ENCODE measurements at places on chromosomes 6 and 20.

DNA sequence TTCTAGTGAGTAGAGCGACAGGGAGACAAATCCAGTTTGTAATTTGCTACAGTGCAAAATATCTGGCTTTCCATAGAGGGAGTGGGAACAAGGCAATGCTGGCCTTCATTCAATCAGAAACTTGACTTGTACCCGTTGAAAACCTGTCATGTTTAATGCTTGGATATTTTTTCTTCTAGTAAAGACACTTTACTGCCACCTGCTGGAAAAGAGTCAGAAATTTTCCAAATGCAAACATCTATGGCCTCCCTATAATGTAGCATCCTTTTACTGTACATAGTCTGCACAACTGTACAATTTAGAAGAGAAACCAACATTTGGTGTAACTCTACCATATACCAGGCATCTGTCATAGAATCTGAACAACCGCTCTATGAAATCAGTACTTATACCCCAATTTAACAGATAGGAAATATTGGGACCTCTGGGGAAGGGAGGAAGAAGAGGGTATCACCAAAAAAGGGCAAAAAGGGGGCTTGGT, 16.7 kb upstream of the TBC1D20 start:
- DNase-seq, result no peak

- no peak for DNase-seq
These were observed 136.9 kb downstream of the CD83 start for GRCh38 chr6:14254505-14254904.

DNA sequence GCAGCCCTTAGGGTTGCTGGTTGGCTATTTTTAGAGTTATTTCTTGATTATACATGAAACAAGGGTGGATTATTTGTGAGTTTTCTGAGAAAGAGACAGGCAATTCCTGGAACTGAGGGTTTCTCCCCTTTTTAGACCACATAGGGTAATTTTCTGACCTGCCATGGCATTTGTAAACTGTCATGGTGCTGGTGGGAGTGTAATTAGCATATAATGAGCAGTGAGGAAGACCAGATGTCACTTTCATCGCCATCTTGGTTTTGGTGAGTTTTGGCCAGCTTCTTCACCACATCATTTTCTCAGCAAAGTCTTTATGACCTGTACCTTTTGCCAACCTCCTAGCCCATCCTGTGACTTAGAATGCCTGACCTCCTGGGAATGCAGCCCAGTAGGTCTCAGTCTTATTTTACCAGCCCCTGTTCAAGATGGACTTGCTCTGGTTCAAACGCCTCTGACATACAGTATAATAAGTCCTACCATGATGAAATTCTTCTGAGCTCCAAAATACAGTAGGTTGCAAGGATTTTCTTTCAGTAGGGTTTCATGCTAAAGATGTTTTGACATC, 117.1 kb downstream of the ISM1 start:
- DNase-seq, result no peak

DNA sequence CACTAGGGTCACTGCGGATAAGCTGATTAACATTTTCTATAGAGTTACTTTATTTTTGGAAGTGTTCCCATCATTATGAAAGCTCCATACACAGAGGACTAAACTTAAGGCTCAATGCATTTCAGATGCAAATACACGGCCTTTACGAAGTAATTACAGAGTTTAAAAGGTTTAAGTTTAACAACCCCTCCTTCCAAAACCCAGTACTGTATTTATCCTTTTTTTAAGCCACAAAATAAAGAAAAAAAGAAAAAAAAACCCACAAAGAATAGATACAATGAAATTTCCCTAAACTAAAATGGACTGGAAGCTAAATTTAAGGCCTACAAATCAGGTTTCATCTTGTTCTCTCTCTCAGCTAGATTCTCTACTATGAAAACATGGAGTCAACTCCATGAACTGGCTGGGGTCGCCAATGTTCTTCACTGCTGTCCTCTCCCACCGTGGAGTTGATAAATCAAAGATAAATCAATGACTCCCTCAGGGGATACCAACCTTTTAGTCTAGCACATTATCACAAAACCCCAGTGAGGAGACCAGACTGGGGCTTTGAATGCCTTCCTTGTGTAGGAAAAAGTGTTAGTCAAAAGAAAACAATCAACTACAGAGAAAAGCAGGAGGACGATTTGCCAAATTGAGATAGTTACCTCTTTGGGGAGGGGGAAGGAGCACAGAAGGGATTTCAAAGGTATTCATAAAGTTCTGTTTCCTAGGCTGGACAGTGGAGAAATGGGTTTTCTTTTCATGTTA, 52.5 kb downstream of the TNFRSF21 start:
- DNase-seq, result no peak

GRCh38 chr6:116369540-116369939, 1.2 kb upstream of the DSE start:
- DNase-seq, result no peak

DNA sequence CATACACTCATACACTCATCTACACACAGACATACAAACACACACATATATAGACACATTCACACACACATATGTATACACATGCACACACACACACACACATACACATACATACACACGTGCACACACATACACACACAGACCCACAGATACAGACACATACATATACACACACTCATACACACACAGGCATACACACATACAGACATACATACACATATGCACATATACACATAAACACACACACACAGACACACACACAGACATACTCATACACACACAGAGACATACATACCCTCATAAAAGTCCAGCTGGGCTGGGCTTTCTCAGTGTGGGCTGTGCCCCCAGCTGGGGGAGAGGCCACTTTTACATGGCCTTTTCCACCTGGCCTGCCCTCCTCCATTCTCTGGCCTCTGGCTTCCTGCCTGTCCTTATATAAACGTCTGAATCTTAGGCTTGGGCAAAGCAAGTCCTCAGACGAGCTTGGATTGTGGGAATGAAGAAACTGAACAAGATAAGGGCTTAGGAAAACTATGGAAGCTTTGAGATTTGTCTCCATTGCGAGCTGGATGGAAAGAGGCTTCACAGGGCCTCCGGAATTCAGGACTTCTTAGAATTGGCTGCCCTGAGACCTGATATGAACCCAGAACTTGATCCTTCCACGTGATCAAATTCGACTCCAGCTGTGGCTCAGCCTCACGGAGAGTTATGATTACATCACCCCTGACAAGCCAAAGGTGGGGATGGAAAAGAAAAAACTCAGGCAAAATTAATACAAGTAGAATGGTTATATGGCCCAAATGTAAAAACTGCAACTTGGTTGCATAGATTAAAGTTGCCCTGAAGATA, 22.5 kb upstream of the CST3 start:
- DNase-seq, result no peak

GRCh38 chr20:45311589-45312211, 3.6 kb upstream of the MATN4 start:
- peak; percentile 28 for DNase-seq

- no peak for DNase-seq
These were observed 52.6 kb upstream of the MAFB start for GRCh38 chr20:40741507-40742106.

DNA sequence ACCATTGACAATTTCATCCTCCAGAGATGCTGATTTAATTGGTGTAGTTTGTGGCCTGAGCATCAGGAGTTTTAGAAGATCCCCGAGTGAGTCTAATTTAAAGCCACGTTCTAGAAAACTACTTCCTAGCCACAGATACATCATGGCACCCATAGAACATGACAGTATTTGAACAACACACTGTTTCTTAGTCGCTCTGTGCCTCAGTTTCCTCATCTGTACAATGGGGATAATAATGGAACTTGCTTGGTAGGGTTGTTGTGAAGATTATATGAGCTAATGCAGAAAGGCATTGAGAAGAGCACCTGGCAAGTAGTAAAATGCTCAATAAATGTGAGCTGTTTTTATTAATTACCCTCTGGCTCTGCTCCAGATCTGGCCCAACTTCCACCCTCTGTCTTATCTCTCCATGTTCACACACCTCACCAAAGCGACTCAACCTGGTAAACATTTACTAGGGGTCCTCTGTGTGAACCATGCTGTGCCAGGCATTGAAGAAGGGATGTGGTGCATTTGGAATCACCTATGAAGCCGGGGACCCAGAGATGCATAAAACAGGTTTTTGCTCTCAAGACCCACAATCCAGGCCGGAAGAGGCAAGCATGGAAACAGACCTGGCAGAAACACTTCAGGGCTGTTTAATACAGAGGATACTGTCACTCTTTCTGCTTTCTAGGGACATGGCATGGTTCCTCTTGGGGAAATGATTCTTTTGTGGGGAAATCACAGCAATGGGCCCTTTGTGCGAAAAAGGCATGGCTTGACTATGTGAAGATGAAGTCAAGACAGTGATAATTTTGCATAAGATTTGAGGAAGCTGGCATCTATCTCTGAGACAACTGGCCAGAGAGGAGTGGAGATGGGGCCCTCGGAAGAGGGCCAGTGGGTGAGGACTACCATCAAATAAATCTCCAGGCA, 16.2 kb upstream of the MRPS18A start:
- DNase-seq, result no peak

GRCh38 chr6:68738039-68738438, 103.0 kb downstream of the ADGRB3 start:
- no peak for DNase-seq

DNA sequence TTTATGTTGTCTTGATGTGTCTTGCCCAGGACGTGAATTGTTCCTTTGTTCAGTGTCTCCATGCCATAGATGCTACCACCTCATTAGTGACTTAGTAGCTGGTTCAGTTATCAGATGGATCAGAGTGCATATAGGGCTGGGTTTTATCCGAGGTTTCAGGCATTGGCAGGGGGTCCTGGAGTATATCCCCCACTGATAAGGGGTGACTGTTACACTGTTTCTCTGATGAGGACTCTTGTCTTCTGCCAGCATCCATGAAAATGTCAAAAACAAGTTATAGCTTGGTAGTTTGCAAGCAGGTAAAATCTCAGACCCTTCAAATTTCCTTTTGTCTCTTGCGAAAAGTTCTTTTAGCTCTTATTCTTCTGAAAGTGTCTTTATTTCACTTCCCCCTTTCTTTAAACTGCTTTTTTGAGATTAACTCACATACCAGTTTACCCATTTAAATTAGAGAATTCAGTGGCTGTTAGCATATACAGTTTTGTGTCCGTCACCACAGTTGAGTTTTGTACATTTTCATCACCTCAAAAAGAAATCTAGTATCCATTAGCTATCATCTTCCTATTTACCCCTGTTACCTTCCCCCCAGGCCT, 109.2 kb downstream of the CDYL start:
- DNase-seq, result no peak

DNA sequence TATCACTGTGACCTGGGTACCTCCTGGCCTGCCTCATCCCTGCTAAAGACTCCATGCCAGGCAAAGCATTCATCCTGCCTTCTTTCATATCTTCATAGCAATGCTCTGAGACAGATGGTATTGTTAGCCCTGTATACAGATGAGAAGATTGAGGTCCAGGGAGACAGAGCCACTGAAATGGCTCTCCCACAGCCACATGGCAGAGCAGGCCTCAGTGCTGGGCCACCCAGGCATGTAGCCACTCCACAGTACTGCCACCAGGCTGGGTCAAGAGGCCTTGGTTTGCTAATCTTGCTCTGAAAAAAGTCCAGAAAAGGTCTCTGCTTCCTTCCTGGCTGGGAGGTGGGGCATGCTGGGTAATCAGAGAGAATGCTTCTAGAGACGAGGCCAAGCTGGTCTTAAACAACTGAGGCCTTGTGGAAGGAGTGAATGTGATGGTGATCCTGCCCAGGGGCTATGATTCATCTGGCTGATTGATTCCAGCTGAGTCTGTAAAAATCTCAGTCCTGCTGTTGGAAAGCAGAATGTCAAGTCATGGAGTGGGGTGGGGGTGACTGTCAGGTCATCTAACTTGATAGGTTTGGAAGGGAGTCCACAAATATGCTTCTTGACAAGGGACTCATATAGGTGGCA, 29.8 kb downstream of the HM13 start:
- DNase-seq, result peak; percentile 41

DNA sequence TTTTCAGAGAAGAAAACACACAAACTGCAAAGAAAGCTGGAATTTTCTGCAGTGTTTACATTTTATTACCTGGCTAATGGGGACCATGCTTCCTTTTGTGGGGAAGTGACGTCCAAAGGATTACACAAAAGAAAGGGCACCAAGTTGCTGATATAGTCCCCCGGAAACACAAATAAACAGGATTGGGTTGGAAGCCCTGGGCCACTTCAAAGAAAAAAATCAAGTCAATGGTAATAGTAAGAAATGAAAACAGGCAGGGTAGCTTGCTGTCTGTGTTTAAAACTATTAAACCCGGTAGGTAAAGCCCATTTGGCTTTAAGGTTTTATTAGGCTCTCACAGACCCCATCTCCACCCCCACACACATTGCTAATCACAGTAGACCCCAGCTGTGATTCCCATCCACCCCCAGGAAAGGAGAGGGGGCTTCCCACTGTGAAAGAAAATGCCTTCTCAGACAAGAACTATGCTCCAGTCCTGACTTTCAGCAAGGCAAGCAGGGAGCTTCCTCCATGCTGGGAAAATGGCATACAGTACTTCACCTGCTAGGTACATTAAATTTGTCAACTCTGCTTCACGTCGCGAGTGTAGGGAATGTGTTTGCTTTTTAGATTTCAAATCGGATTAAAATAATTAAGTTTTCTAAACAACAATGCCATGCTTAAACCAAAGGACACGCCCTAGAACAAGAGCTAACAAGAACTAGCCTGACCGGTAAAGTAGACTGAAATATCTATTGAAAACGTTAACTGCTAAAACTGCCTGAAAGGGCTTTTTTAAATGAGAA, 1.1 kb downstream of the PERP start:
- no peak for DNase-seq

- no peak for DNase-seq
These were observed 14.6 kb downstream of the ADGRB3 start for GRCh38 chr6:68649669-68650068.

GRCh38 chr6:4661391-4661790, 114.8 kb upstream of the CDYL start:
- DNase-seq, result no peak

DNA sequence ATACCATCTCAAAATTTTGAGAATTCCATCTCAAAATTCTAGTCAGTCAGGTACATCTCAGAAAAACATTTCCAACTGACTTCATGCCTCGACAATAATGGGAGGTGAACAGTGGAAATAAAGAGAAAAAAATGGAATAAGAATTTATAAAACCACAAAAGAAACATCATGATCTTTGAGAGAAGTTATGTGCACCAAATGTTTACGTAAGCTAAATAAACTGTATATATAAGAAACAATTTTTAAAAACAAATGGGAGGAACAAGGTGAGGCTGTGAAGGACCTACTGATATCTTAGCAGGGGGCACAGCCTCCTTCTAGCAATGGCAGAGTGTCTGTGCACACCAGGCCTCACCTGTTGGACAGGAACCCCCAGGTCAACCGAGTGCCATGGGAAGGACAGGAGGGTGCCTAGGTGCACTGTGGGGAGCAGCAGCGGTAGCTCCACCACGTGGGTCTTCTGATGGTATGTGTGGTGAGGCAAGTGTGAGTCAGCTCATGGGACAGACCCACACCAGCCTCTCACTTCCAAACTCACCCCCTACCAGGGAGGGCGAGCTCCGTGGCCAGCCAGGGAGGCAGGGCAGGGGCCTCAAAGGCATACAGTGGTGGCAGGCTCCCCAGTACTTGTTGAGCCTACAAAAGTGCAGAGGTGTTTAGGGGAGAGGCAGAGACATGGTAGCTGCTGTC, 23.2 kb downstream of the DIDO1 start:
- DNase-seq, result no peak

- DNase-seq, result no peak
These were observed 5.6 kb downstream of the PSMA7 start for GRCh38 chr20:62137478-62138203.

- DNase-seq, result no peak
These were observed 607.7 kb upstream of the CITED2 start for GRCh38 chr6:139982195-139982594.
